Activated CD4-positive, alpha-beta memory T cell treated with anti-CD3 and anti-CD28 coated beads for 36 hours (primary cell): ENCODE measurements at places on chromosomes 1 and 21. TPM values are rescaled to one million over a fixed set of nuclear protein-coding genes. Genes with fewer than 3 reads are reported as not detected.

Gene SAMSN1
- 47.5 TPM for total RNA-seq

Gene HIVEP3
- 26.2 TPM for total RNA-seq

GRCh38 chr21:44298301-44298700 is 1.6 kb upstream of the PFKL start:
- peak; percentile 31 for DNase-seq

Gene SPRR2G
- total RNA-seq: not detected

Gene OR2L2
- total RNA-seq: not detected

Gene SYNC
- total RNA-seq: not detected

DNA sequence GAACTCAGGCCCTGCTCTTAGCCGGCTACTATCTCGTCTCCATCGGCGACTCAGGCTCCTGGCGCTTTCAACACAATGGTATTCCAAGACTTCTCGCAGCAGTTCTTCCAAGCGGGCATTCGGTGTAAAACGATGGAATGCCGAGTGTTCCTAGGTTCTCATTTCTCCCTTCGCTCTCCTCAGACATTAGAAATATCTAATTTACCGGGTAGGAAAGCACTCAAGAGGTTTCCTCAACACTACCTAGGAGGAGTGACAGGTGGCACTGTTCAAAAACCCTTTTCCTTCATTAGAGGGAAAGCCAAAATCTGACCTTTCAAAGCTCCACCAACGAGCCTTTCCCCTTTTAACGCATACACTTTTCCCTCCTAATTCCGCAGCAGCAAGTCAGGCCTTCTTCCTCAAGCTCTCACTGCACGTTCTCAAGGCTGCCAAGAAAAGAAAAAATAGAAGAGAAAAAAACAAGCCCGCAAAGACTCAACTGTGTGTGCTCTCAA is 601 bp downstream of the UBE2G2 start:
- no peak for DNase-seq

GRCh38 chr21:36545776-36546511 is 66.0 kb upstream of the CLDN14 start:
- no peak for DNase-seq

Gene OR6K3
- not detected for total RNA-seq

DNA sequence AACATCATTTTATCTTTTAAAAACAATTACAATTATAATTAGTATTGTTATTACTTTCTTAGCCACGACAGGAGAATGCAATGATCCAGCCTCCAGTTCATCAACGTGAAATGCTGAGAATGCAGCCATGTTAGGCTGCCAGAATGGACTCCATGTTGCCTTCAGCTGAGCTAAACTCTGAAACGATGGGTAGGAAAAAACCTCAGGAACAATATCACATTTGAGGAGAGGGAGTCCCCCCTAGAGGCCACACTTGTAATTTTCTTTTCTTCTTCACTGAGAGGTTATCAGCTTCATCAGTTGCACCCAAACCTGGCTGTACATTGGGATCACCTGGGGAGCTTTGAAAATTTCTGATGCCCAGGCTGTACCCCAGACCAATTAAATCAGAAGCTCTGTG is 34.6 kb upstream of the DNAH14 start:
- DNase-seq: no peak

DNA sequence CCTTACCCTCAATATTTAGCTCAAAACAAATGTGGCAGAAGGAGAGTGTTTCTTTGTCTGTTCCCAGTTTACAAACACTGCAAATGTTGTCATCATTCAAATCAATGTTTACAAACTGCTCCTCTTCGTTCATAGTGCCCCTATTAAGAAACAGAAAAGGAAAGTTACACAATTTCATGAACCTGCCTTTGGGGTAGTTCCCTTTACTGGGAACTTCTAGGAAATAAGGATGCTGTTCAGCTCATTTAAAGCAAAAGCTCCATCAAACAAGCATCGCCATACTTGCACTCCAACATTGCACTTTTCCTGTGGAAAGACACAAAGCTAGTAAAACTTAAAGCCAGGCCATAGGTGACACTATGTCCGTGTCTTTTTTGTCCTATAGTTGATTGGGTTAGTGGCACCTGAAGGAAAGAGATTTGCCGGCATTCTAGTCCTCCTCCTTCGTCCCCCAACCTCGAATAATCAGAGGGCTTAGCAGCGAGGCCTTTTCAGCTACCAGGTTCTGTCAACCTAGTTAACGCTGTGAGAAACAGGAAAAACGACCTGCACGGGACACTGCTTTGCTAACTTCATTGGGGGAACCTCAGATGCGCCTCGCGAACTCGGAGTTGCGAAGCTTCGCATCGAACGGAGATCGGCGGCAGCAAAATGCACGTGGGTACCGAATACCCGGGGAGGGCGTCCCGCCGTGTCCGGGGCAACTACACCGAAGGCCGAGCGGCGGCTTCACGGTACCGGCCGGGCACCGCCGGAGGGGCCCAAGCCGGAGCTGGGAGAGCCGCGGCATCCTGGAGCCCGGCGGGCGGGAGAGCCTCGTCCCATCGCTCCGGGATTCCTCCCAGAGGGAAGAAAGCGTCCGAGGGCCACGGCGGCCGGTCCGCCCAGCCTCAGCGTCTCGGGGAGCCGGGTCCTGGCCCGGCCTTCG is 706 bp downstream of the C21orf91 start:
- peak; percentile 60 for DNase-seq

DNA sequence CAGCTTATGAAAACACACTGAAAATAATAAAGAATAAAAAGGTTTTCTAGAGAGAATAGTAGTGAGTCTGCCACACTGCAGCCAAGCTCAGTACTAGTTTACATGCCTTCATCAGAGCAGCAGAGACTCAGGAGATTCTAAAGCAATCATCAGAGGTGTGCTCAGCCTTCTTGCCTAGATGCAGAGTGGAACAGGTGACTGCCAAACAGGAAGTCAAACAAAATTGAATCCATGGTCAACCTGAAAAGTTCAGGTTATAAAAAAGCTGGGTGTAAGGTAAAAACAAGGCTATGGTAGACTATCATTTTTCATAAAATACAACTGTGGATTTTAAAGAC is 165.3 kb upstream of the C1orf105 start:
- DNase-seq: no peak

DNA sequence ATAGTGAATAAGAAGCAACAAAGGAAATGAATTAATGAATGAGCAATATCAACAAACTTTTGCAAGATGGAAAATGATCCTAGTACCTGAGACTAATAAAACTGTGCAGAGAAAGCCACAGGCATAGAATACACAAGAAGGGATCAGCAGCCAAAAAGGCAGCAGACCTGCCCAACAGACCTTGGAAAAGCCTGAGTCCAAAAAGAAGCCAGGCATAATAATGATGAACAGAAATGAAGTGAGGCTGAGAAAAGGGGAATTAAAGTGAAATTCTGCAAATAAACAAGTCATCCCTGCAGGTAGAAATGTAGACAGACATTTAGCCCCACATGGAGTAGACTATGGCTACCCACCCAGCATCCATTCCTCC is 10.3 kb upstream of the PHTF1 start:
- no peak for DNase-seq

- DNase-seq: no peak
Observed at GRCh38 chr1:106721790-106722189, 334.7 kb upstream of the PRMT6 start.

Gene BCAN
- not detected for total RNA-seq

DNA sequence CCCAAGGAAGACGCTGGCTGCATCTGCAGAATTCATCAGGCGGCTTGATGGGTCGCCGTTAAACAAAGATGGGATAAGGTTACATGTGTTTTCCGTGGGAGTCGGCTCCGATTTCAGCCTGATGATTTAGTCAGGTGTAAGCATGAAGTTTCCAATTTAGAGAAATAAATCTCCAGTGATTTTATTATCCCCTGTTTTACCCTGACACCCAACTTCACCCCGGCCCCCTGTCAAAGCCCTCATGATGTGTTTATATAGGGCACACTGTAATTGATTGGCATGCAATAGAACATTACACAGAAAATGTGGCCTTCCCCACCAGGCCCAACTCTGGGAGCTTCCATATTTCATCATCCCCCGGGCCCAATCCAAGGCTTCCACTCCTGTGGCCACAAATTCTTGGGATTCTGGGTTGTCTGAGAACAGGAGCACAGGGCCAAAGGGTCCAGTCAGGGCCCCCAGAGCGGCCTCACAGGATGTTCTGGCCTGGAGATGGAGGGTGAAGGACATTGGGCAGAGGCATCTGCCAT is 72.5 kb downstream of the FOXD2 start:
- DNase-seq: no peak

GRCh38 chr1:23470282-23471070 is 13.5 kb downstream of the ASAP3 start:
- DNase-seq: no peak

Gene ZNHIT6
- total RNA-seq: 18.7 TPM

GRCh38 chr1:89719502-89720306 is 86.8 kb downstream of the LRRC8C start:
- no peak for DNase-seq

GRCh38 chr21:40835184-40835694 is 11.7 kb downstream of the DSCAM start:
- no peak for DNase-seq

GRCh38 chr1:11704194-11704529 is 12.7 kb downstream of the DRAXIN start:
- DNase-seq: no peak

DNA sequence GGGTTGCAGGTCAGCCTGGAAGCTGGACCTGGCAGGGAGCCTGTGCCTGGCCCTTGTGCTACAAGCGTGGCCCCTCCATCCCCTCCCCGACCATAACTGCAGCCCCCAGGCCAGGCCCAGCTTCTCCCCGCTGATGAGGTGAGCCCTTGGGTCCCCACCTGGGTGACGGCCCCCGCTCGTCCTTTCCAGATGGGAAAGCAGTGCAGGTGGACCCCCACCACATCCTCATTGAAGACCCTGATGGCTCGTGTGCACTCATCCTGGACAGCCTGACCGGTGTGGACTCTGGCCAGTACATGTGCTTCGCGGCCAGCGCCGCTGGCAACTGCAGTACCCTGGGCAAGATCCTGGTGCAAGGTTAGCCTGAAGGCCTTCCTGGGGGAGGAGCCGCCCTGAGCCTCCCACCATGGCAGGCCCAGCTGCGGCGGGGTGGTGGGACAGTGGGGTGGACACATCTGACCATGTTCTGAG is 56.9 kb downstream of the TRIM11 start:
- no peak for DNase-seq

Gene LCE1E
- total RNA-seq: not detected

- DNase-seq: no peak
Observed at GRCh38 chr1:220432408-220432807, 95.5 kb upstream of the MARK1 start.

- DNase-seq: no peak
Observed at GRCh38 chr1:2242814-2243725, 15.0 kb downstream of the SKI start.

GRCh38 chr21:42225571-42226155 is 6.7 kb downstream of the ABCG1 start:
- DNase-seq: no peak

DNA sequence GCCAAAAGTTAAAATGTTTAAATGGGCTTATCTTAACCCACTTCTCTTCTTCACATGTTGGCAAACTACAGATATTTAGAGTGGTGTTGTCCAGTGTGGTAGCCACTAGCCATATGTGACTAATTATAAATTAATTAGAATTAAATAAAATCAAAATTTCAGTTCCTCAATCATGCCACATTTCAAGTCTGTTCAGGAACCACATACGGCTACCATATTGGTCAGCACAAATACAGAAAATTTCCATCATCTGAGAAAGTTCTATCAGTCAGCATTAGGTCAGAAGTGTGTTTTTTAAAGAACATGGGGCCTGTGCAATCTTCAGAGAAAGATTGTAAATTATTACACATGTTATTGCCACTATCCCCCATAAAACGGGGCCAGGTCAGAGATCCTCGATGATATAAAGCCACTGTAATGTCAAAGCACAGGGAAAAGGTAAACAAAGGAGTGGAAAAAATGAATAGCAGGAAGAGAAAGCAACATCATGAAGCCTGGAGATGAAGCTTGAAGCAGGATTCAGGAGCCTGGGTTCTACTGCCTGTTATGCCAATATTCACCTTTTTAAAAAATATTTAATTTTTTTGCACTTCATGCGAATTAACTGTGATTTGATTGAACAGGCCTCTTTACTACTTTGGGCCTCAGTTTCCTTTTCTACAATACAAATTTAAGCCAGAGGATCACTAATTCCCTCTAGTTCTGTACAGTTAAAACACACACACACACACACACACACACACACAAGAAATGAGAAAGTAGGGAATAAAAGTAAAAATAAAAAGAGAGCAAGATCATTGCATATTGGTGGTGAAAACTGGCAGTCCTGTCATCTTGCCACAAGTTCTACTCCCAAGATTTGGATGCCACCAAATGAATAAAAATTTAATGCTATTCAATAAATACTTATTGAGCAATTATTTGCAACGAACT is 2.3 kb downstream of the RSBN1 start:
- no peak for DNase-seq

Gene LRRC39
- total RNA-seq: 0.17 TPM

Gene KLF17
- total RNA-seq: not detected

GRCh38 chr1:171817511-171818265 is 23.6 kb upstream of the DNM3 start:
- DNase-seq: peak; percentile 70

Gene MYBPHL
- total RNA-seq: not detected

DNA sequence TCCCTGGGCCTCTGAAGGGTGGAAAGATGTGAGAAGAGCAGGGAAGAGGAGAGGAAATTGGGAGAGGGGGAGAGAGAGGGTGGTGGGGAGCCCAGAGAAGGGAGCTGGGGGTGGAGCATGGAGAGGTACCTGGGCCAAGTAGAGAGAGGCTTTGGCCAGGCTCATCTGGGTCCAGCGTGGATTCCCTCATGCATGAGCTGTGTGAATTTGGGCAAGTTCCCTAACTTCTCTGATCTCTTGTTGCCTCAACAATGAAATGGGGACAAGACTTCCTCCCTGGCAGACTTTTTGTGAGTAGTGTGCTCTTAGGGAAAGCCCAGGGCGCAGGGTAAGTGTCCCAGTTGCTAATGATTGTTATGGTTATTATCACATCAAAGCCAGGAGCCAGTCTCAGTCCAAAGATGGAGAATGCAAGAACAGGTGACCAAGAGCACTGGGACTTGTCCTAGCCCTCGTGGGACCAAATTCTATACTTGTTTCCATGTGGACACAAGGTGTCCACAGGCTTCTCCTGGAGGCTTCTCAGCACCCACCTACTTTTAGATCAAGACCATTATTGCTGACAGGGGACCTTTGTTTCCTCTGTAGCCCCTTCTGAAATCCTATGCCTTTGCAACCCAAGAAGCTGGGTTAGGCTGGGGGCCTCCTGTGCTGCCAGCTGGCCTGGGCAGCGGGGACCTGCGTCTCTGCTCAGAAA is 13.9 kb downstream of the IL6R start:
- DNase-seq: no peak

- no peak for DNase-seq
Observed at GRCh38 chr1:204191456-204191855, 4.8 kb downstream of the KISS1 start.

Gene GBP2
- 403 TPM for total RNA-seq

GRCh38 chr1:96581772-96582171 is 139.8 kb upstream of the PTBP2 start:
- no peak for DNase-seq
